CD4-positive, CD25-positive, alpha-beta regulatory T cell (primary cell): ENCODE measurements at places on chromosomes 3 and 15. TPM values are rescaled to one million over a fixed set of nuclear protein-coding genes. Genes with fewer than 3 reads are reported as not detected.

DNA sequence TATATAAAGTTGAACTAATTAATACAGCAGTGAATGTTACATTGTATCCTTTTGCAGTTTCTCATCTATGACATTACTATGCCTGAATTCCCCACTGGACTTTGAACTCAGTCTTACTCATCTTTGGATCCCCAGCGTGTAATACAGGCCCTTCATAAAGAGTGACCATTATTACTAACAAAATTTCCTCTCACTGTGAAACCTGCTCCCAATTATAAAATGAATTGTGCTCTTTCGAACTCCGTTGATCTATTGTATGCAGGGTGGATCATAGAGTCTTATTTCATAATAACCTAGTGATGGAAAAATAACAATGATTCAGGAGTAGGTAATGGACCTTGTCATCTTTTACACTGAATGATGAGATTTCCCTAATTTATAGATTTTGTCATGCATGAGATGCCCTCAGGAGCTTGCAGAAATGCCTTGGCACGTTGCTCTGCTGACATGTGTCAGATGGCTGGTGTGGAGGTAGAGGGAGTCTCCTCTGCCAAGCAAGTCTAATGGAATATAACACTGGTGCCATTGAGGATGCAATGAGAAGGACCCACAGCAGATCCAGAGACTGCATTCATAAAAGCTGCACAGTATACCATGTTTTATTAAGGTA lies 25.5 kb downstream of the B3GNT5 start:
- H3K4me1 ChIP-seq = no peaks in the 10 kb centered on the region
- DNase-seq = no peak
- H3K27me3 ChIP-seq = no peaks in the 10 kb centered on the region

MYLK gene
- total RNA-seq = 2.9 TPM

DNA sequence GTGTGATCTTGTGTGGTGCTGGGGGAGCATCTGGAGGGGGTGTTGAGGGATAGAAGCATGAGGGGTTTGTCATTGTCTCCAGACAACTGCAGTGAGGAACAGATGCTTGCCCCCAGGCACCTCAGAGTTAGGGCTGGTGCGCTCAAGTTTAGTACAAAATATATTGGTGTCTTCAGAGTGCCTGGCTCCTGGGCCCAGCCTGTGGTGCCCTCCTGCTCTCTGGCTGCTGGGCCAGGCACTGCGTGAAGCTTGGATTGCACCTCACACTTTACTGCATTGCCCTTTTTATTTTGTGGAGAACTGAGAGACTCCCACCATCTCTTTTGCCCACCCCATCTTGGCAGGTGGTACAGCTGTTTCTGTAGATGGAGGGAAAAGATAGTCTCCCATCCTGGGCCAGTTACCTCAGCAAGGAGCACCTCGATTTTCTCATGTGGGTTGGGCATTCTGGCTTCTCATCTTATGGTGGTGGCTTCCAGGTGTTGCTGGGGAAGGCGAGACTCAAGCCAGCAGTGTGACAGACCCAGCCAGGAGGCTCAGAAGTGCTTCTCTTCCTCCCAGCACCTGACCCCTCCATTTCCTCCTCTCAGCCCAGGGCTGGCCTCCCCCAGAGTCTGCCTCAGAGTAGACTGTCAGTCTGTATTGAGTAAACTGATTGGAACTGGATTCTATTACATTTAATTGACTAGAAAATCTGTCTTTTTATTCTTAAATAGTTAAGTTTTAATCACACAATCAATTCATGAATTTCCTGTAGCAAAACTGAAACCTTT lies 140.5 kb downstream of the DNAJB8 start:
- H3K4me1 ChIP-seq = peaks cover 5% of the 10 kb centered on the region
- H3K27ac ChIP-seq = no peak overlapping the region
- H3K4me3 ChIP-seq = no peak overlapping the region
- H3K27me3 ChIP-seq = no peaks in the 10 kb centered on the region
- DNase-seq = peak; percentile 17

DNA sequence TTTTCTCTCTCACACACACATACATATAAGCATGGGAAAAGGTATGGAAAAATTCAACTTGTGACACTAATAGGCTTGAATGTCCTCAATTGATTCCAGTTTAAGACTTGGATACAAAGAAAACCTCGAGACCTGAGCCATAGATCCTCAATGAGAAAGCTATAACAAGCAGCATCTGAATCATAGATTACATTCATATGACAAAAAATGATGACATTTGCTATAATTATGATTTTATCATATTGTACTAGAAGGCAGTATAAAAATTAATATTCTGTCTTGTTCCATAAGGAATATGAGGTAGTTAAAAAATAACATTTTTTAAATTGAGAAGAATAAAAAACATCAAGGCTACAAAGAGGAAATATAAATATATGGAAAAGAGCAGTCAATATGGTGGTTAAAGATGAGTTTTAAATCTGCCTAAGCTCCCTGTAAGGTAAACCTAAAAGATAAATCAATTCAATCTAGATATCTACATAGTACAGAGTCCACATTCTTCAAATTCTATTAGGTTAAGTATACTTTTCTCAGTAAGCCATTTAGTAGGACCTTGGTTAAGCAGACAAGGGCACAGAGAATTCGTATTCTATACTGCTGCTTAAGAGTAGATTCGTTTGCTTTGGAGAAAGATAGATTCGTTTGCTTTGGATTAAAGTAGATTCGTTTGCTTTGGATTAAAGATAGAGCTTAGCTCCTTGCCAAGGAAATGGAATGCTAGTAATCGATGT lies 175.7 kb downstream of the STAG1 start:
- H3K36me3 ChIP-seq = peaks cover 6% of the 10 kb centered on the region
- peak overlapping the region; percentile 33 for H3K27ac ChIP-seq
- no peak for DNase-seq

GHSR gene
- not detected for total RNA-seq

PDZRN3 gene
- not detected for total RNA-seq

SYNPR gene
- total RNA-seq = not detected

COMMD4 gene
- total RNA-seq = 30.3 TPM

MAP2K5 gene
- 30.8 TPM for total RNA-seq

ZNF717 gene
- total RNA-seq = 3.0 TPM

GRCh38 chr3:119969759-119970158 lies 124.5 kb downstream of the GSK3B start:
- H3K27ac ChIP-seq = no peak overlapping the region
- no peaks in the 10 kb centered on the region for H3K36me3 ChIP-seq
- no peaks in the 10 kb centered on the region for H3K4me1 ChIP-seq
- H3K4me3 ChIP-seq = no peak overlapping the region
- H3K27me3 ChIP-seq = no peaks in the 10 kb centered on the region
- no peak for DNase-seq

GRCh38 chr3:36918050-36918449 lies 26.8 kb downstream of the TRANK1 start:
- no peaks in the 10 kb centered on the region for H3K36me3 ChIP-seq
- no peak for DNase-seq
- no peaks in the 10 kb centered on the region for H3K27me3 ChIP-seq

- no peak for DNase-seq
- no peak overlapping the region for H3K27ac ChIP-seq
- no peaks in the 10 kb centered on the region for H3K27me3 ChIP-seq
- no peaks in the 10 kb centered on the region for H3K4me1 ChIP-seq
- H3K4me3 ChIP-seq = no peak overlapping the region
- no peaks in the 10 kb centered on the region for H3K36me3 ChIP-seq
Observed at GRCh38 chr3:21481991-21482390, 269.0 kb downstream of the ZNF385D start.

BOC gene
- total RNA-seq = not detected

DNA sequence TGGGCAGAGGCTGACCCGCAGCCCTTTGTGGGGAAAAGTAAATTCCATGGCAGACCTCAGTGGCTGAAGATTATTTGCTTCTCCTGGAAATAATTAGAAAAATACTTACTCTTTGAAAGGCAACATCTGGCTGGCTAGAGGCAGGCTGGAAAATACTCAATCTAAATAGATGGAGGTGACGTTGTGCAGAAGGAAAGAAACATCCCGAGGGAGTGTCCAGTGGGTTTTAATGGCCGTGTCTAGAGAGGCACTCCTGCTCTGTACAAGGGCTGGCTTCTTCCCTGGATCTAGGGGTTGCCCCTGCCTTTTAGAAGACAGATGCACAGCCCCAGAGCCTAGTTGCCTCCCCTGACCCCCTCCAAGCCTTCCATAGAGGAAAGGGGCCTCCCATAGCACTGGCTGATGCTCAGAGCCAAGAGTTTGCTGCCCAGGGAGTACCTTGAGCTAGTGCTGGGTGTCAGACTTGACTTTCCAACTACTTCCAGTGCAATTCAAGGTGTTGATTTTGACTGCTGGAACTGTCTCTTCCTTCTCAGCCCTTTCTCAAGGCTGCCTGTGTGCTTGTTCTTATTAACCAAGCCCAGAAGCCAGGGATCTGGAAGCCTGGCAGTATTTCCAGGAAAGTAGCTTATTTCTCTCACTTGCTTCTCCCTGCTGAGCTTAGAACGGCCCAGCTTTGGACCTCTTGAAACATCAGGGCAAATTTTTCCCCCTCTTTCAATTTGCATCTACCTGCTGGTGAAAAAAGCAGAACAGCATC lies 27.4 kb downstream of the CGNL1 start:
- H3K4me3 ChIP-seq = no peak overlapping the region
- no peaks in the 10 kb centered on the region for H3K4me1 ChIP-seq
- no peak overlapping the region for H3K27ac ChIP-seq
- H3K36me3 ChIP-seq = no peaks in the 10 kb centered on the region
- peaks cover 5% of the 10 kb centered on the region for H3K27me3 ChIP-seq

DUOXA1 gene
- not detected for total RNA-seq

DNA sequence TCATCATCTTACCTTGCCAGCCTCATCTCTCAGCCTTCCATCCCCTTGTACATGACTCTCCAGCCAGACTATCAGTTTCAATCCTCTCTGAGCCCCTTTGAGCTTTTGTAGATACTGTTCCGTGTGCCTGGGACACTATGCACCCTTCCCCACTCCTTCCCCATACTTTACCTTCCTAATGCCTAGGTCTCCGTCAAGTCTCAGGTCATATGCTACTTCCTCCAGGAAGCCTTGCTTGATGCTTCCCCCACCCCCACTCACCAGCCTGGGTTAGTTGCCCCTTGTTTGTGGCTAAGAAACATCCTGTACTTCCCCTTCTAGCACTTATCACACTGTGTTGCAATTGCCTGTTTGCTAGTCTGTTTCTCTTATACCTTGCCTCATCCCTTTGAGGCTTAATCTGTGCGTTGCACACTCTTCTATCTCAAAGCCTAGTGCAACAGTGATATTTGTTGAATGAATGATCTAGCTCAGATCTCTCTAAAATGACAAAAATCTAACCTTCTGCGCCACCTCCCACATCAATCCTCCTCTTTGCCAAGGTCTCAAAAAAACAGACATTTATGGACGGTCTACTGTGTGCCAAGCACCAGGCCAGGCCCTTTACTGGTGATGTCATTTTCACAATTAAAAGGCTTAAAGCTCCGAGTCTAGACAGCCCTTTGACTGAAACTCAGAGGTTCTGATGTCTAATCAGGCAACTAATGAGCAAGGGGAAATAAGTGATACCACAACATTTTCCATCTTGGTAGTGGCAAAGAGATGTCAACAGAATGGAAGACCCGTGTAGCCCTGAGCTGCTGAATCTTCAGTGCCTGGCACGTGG lies 6.5 kb upstream of the USP3 start:
- H3K4me3 ChIP-seq = peak overlapping the region; percentile 59
- peaks cover 87% of the 10 kb centered on the region for H3K4me1 ChIP-seq
- H3K27me3 ChIP-seq = no peaks in the 10 kb centered on the region
- H3K27ac ChIP-seq = peak overlapping the region; percentile 99
